ENCODE measurements at places on chromosomes 12 and 14.

- DNase-seq, result no peak
Observed at GRCh38 chr12:28574746-28575592, 384.7 kb downstream of the CCDC91 start.

DNA sequence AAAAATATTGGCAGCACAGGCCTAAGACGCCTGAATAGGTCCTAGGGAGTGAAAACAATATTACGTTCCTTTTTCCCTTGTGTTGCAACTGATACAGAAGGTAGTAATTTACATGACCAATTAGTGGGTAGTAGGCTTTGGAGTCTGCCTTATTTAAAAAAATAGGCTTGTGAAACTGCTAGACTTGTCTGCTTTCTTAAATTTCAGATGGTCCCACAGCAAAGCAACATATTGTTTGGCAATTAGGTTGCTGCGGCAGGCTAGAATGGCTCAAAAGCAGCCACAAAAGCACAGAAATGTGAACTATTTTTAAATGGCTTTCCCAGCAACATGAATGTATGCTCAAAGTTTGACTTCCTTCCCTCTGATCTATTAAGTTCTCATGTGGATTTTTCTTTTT lies 211.9 kb downstream of the TTC8 start:
- no peak for DNase-seq

DNA sequence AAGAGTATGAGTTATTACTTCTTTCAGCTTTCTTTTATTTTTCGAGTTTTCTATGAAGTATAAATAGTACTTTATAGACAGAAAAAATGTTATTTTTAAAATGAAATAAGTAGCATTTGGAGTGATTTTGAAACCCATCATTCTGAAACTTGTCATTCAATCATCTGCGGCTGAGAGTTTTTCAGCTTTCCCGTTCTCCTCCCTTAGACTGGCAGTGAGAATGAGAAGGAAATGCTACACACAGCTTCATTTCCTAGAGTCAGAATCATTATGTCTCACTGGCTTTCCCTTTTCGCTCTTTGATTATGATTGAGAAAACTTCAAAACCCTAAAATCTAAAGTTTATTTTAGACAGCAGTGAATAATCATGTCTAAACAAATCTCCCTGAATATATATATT lies 33.7 kb upstream of the GNPNAT1 start:
- no peak for DNase-seq

- DNase-seq, result no peak
Observed at GRCh38 chr14:43135877-43136411, 1371.1 kb downstream of the FSCB start.

GRCh38 chr12:122126342-122126635 lies 47.7 kb downstream of the IL31 start:
- no peak for DNase-seq

DNA sequence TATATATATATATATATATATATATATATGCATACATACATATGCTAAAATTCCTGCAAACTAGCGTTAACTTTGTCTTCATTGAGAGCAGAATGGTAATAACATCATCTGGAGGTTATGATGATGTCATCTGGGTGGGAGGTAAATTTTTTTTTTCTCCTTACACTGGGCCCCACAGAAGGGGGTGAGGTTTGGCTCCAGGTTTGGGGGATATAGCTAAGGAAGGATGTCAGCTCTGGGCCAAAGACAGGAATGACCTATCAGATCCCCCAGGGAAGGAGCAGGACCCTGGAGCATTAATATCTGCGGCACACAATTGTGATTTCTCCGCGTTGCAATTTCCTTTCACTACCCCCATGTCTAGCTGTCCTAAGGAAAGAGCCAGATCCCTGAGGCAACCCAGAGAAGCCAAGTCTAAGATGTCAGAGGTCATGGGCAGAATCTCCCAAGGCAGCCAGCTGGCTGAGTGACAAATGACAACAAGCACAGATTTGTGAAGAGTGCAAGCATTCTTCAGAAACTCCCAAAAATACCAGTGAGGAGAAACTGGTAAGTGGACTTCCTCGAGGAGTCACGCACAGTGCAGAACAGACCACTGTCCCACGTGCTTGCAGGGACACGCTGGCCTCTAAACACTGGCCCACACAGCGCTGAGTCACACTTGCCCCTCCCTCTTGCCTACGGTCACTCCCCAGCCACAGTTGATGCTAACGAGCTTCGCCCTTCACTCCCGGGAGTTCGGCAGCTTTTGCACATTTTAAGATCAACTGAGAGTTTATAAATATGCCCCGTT lies 9.9 kb downstream of the UBC start:
- DNase-seq, result no peak

GRCh38 chr12:125424909-125425308 lies 359.7 kb downstream of the AACS start:
- no peak for DNase-seq

DNA sequence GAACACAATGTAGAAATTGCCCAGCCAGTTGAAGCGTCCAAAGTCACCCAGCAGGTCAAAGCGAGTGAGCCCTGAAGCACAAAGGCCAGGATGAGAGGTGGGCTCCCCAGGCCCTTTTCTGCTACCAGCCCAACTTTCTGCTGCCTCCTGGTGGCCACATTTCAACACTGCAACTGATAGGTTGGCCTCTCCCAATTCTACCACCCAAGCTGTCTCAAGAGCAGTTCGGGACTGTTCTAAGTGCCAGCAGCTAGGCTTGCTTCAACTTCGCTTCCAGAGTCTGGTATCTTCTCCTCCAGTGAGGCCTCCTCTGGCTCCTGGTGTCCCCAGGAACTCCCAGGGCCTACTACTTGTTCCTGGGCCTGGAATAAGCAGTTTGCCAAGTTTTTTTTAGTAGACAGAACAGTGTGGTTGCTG lies 3.4 kb upstream of the DHH start:
- DNase-seq, result no peak

Measured in epithelial cell of prostate (primary cell).